Activated T-cell treated with anti-CD3 and anti-CD28 coated beads for 48 hours (primary cell): ENCODE measurements at places on chromosomes 5 and 9.

DNA sequence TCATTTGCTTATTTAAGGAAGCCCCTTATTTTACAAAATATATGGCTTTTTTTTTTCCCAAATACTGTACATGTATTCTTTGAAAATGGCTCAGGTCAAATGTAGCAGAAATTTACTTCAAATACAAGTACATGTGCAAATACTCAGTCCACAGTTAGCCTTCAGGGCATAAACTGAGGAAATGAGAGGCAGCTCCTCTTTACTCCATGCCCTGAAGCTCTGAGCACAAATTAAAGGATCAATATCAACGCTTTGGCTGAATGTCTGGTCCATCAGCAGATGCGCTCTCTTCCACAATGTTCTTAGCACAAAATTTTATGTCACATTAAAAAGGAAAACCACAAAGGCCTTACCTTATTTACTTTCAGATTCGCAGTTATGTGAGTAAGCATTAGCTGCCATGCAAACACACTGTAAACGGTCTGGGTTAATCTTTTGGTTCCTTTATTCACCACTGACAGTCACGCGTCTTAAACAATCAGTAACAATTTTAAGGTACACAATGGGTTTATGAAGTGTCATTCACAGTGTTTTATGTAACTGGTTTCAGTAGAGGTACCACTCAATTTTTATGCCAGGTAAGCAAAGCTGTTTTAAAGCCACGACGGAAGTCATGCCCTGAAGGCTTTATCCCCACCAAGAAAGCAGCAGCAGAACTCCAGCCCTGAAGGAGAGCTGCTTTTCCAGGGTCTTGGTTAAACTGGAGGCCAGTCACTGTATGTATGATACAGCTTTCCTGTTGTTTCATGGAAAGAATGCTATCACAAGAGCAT is 103.4 kb downstream of the OTULIN start:
- no peak for DNase-seq

DNA sequence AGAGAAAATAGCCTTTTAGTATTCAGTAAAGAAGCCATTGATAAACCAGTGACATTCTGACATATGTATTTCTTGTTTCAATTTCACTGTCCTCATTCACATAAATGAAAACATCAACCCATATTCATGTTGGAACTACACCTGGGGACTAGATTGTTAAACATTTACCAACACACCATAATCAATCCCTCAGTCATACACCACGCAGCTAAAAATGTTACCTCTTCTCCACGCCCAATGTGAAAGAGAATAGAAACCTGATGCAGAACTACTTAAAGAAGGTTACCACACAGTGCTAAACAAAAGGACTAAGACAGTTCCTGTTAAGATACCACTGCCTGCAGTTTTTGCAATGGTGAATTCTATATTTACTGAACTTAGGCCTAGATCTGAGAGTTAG is 518.9 kb downstream of the PRELID2 start:
- DNase-seq: no peak

DNA sequence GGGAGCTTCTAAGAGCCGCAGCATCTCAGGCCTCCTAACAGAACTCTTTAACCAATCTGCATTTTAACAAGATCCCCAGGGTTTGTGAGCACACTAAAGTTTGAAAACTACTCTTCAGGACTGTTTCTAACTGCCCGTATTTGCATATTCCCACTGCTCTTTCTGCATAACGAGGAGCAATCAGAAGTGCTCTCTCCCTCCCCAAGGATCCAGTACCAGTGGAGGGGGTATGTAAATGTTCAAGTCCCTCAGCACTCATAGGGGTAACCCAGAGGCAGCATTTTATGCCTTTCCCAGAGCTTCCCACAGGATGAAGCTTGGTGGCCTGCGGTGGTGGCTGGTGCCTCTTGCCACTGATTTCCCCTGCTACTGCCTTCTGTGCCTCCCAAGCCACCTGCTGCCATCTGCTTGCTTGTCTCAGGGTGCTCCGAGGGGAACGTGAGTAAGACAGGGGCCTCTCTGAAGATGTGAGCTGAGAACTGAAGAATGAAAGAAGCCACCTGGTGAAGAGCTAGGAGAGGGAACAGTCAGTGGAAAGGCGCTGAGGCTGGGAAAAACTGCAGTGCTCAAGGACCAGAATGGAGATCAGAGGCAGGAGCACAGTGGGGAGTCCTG is 30.0 kb upstream of the PPP1R2B start:
- DNase-seq: no peak

GRCh38 chr9:132885720-132886333 is 7.1 kb downstream of the SPACA9 start:
- no peak for DNase-seq

- no peak for DNase-seq
Observed at GRCh38 chr9:121797081-121797480, 145.6 kb downstream of the DAB2IP start.
